ENCODE measurements at places on chromosomes 5 and 9.

- DNase-seq, result no peak
Measured at GRCh38 chr9:133889584-133890301, 102.4 kb downstream of the VAV2 start.

DNA sequence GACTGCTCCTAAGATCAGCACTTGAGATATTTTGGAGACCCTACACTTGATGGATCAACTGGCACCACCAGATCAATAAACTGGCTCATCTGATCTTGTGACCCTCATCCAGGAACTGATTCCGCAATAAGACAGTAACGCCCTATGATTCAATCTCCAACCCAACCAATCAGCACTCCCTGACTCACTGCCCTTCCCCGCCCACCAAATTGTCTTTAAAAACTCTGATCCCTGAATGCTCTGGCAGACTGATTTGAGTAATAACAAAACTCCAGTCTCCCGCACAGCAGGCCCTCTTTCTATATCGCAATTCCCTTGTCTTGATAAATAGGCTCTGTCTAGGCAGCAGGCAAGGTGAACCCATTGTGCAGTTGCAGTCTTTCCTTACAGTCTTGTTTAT lies 677.0 kb downstream of the LRRC70 start:
- no peak for DNase-seq

- DNase-seq, result no peak
Measured at GRCh38 chr9:38205279-38205678, 136.3 kb upstream of the SHB start.

- DNase-seq, result no peak
Measured at GRCh38 chr5:97193355-97193688, 10.3 kb upstream of the RIOK2 start.

GRCh38 chr5:143659599-143660238 lies 152.2 kb upstream of the HMHB1 start:
- no peak for DNase-seq

DNA sequence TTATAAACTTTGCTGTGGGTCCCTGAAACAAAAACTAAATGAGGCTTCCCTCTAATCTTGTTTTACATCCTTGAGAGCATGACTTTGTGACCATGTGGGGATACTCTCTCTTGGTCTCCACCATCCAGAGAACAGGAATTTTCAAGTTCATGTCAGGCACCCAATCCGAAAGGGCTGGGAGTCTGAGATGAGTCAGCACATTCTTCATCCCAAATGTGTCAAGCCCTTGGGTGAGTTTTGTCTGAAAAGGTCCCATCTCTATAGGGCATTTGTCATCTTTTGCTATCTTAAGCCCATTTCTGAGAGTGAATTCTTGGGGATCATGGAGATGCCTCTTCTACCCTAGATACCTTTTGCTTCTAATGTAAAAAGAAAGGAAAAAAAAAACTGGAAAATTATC lies 26.9 kb upstream of the RAPGEF6 start:
- DNase-seq, result no peak

- DNase-seq, result peak; percentile 48
Measured at GRCh38 chr5:93580063-93580926, 724 bp downstream of the NR2F1-AS1 start.

DNA sequence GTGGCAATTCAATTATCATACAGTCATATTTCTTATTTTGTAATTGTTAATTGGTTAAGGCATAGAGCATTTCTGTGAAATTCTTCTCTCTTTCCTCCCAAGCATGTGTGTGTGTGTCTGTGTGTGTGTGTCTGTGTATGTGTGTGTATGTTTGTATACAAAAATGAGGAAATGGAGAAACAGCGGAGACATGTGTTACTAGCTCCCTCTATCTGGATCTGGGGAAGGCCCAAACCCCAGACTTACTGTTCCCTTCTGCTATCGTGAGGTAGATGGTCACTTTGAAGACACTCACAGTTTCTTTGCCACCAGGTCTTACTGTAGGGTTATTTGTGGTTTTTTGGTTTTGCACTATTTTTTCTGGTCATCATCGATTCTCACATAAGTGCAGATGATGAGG lies 11.4 kb upstream of the C5orf63 start:
- DNase-seq, result no peak

DNA sequence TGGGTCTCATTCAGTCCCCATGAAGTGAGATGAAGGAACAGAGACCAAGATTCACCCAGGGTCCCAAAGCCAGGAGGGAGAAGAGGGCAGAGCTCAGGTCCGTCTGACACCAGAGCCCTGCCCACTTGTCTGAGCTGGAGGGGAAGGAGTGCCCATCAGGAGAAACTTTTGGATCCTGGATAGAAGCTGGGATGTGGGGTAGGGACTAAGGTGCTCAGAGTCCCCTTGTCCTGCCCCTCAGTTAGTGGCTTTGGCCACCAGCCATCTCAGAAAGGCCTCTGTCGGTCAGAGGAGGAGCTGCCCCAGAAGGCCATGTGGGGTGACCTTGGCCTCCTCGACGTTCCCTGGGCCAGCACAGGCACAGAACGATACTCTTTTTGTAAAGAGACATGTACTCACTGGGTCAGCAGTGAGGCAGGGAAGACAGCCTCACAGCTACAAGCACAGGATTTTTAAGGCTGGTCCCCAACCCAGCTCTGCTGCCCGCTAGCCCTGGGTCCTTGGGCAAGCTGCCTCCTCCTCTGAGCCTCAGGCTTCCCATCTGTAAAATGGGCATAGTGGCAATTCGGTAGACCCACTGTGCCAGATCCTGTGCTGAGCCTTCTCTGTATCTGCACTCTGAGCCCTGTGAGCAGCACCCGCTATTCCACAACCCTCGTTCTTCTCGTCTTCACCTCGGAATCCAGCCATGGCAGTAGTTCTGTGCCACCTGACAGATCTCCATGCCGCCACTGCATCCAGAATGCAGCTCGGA lies 49.4 kb downstream of the C9orf50 start:
- DNase-seq, result no peak
